ENCODE measurements at places on chromosomes 11 and 22.

- DNase-seq, result no peak
Measured at GRCh38 chr11:118438314-118438931, 2.1 kb downstream of the KMT2A start.

- DNase-seq, result no peak
Measured at GRCh38 chr11:76680518-76681425, 10.2 kb upstream of the LRRC32 start.

GRCh38 chr11:20652150-20652806 is 17.1 kb upstream of the NELL1 start:
- DNase-seq, result no peak

- DNase-seq, result no peak
Measured at GRCh38 chr22:23376256-23376655, 195.9 kb downstream of the BCR start.

DNA sequence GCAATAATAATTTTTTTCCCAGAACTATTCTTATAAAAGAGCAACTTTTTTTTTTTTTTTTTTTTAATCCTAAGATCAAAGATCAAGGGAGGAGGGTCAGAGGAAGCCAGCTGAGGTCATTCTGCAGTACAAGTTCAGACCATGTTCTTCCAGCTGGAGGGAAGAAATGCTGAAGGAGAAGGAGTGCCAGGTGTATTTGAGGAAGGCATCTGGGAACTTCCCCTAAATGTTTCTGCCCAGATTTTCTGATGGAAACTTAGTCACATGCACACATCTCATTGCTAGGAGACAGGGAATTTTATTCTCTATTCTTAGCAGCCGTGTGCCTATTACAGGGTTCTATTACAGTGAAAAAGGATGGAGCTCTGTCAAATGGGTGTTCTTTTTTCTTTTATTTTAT is 208.4 kb downstream of the ARHGAP42 start:
- no peak for DNase-seq

- no peak for DNase-seq
Measured at GRCh38 chr11:33333816-33334215, 76.6 kb downstream of the HIPK3 start.

DNA sequence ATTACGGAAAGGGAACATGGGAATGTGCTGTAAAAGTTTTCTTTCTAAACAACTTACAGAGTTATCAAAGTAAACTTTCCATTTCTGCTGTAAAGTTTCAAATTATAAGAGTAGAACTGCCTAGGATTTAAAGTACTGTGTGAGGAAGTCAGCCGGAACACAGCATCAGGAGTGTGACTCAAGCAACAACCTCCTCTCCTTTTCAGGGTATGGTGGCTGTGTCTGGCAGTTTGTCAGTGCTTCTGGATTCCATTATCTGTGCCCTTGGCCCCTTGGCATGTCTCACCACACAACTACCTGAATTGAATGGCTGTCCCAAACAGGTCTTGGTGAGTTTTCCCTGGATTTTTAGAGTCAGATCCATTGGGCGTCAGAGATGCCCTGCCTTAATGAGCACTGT is 6.9 kb upstream of the TOM1 start:
- no peak for DNase-seq

DNA sequence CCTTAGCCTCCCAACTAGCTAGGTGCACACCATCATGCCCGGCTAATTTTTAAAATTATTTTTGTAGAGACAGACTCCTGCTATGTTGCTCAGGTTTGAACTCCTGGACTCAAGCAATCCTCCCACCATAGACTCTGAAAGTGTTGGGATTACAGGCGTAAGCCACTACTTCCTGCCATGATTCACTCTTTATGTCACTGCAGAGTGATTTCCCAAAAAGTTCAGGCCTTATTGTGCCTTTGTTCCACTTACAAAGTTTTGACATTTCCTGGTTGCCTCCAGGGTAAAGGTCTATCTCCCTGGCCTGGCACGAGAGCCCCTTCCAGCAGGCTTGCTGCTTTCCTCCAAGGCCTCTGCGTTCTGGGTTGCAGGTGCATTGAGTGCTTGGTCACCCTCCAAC is 44.6 kb upstream of the RIC3 start:
- DNase-seq, result no peak

Data from cerebellar nuclear complex (tissue), 1 donor.